GM12892 (cell line): ENCODE measurements at places on chromosomes 7 and 10.
A peak's percentile ranks its signal among the peaks of the same experiment; 100 is the strongest.

- no peak for DNase-seq
Observed at GRCh38 chr7:112537822-112538387, 57.1 kb downstream of the LSMEM1 start.

GRCh38 chr10:128744811-128745305 lies 618.6 kb upstream of the MKI67 start:
- no peak for DNase-seq

- DNase-seq = peak; percentile 44
Observed at GRCh38 chr10:101889256-101890210, 45.9 kb upstream of the KCNIP2 start.

DNA sequence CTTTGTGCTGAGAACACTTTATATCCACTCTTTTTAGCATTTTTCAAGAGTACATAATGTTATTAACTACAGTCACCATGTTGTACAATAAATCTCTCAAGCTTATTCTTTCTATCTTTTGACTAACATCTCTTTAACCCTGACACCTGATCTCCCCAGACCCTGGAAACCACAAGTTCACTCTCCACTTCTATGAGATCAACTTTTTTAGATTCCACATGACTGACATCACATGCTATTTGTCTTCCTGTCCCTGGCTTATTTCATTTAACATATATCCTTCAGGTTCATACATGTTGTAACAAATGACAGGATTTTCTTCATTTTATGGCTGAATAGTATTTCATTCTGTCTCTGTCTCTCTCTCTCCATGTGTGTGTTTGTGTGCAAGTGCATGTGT lies 15.5 kb downstream of the SLC13A1 start:
- DNase-seq = no peak

DNA sequence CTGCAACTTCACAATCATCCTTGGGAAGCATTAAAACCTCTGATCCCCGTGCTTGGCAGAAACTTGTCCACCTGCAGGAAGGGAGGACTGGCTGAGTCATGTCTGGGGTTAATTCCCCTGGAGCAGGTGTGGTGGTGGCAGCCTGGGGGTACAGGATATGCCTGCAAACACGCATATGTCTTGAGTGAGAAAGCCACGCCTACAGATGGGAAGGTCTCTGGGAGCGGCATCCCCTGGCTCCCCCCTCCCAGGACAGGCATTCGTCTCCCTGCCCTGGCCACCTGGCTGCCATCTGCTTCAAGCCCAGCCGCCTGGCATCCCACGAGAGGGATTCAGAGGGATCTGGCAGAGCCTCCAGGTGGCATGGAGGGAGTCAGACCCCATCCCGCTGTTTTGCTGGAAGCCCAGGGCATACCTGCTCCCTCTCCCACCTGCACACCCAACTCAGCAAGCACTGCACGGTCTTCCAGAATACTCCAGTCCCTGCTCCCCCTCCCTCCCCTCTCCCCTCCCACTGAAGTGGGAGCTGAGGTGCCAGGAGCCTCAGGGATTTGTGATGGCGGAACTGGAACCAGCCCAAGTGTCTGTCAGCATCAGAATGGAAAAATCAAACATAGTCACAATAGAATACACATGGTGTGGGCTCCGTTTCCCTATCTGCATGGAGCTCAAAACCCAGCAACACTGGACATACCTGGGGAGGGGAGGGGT lies 61.0 kb downstream of the CAMK2B start:
- DNase-seq = no peak

DNA sequence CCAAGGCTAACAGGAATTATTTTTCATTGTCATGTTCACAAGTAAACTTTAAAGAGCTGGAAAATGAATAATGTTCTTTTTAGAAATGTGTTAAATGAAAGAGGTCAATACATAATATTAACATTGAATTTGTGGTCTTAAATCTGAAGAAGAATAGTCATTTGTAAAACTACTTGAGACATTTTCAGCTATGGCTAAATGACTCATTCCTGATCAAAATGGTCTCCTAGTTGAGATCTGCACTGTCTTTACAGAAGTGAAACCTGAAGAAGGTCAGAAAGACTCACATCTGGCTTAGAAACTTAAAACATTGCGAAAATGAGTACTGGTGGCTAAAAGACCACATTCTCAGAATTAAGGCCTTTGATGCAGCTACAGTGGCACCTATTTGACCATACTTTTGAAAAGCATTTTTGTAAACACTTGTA lies 5.9 kb downstream of the PIK3CG start:
- peak; percentile 36 for DNase-seq

- DNase-seq = peak; percentile 30
Observed at GRCh38 chr7:28956608-28957063, 1.5 kb downstream of the TRIL start.

- no peak for DNase-seq
Observed at GRCh38 chr7:95921543-95921942, 149.2 kb downstream of the DYNC1I1 start.

DNA sequence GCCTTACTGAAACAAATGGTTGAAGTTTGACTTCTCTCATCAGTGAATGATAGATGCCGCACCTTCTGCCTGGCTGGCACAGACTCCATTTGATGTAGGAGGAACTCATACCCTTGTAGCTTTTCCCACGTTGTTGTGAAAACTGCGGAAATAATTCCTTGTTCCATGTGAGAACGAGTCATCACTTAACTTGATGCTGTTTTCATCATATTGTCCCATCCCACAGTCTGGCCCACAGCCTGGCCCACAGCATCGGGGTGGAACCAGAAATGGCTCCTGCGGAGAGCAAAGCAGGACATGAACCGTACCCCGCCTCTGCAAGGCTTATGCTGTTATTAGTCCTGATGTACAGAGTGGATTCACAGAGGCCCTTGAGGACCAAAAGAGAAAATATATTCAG lies 587.0 kb downstream of the SDK1 start:
- no peak for DNase-seq

- no peak for DNase-seq
Observed at GRCh38 chr7:32100407-32100907, 30.2 kb upstream of the PDE1C start.

DNA sequence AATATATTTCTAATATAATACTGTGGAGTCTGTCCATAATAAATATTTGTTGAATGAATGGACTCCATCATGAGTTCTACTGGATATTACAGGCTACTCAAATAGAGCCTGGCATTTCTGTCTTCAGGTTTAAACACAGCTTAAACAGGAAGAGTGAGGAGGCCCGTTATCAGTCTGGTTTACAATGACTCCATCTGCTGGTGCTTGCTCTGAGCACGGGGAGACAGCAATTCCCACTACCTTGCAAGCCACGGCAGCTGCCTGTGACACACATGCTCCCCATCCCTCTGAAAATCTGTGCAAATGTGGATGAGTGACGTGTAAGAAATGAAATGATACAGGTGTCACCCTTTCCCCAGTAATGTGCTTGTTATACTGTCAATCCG lies 293.5 kb upstream of the IMMP2L start:
- no peak for DNase-seq

GRCh38 chr10:96377816-96378294 lies 19.1 kb upstream of the OPALIN start:
- no peak for DNase-seq

GRCh38 chr10:16933783-16934182 lies 116.6 kb upstream of the RSU1 start:
- no peak for DNase-seq

GRCh38 chr10:91579329-91579985 lies 53.4 kb downstream of the PPP1R3C start:
- DNase-seq = no peak

DNA sequence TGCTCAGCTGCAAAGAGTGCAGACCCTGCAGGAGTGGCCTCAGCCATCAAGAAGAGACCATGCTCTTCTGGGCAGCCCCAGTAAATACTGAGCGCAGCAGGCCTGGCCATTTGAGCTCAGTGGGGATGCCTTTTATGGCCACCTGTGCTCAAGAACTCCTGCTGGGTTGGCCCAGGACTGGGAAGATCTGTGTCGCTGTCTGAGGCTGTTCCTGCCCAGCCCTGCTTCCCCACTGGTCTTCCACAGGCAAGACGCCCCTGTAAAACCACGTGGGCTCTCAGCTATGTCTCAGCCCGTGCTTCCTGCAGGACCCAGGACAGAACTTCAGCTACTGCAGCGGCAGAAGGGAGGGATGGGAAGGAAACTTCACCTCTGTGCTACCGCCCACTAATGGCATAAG lies 10.5 kb upstream of the PPIF start:
- no peak for DNase-seq

DNA sequence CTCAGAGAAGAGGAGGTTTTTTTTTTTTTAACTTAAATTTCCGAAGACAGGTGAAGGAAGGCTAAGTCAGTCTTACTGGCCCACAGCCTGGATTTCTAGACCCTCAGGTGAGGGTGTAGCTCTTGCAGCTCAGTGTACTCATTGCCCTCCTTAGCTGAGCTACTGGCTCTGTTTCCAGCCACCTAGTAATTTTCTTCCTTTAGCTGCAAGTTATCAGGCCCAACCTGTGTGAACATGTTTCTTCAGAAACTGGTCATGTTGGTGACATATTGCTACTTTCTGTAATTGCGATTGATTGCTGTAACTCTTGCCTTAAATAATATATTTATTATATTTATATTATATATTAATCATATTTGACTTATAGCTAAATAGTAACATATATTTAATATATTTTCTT lies 10.0 kb upstream of the TMEM229A start:
- no peak for DNase-seq

GRCh38 chr7:2487586-2488271 lies 11.5 kb upstream of the GRIFIN start:
- DNase-seq = no peak

DNA sequence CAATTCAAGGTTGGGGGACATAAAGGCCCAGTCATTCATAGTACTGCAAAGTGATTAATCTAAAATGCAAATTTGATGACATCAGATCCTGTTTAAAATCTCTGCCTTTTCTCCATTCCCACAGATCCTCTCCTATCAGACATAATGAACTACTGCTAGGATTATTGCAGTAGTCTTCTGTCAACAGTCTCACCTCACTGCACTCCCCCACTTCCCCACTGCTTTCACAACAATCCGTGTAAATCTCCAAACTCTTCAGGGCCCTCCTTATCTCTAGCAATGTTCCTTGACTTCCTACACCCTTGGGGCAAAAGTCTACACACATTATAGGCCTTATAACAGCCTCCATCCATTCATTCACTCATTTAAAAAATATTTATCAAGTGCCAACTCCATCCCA lies 112.4 kb downstream of the KBTBD2 start:
- no peak for DNase-seq

- no peak for DNase-seq
Observed at GRCh38 chr7:44678471-44679179, 70.0 kb upstream of the ZMIZ2 start.

DNA sequence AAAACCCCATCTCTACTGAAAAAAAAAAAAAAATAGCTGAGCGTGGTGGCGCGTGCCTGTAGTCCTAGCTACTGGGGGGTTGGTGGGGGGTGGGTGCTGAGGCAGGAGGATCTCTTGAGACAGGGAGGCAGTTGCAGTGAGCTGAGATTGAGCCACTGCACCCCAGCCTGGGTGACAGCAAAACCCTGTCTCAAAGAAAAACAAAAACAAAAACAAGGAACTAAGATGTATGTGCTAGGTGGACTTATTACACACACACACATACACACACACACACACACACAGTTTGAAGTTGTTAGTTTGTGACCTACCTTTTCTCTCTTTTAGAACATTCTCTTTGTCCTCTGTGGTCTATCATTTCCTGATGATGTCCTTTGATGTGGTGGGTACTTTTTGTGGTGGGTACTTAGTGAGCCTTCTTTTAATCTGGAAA lies 53.5 kb downstream of the EXOC6 start:
- no peak for DNase-seq

GRCh38 chr10:93175490-93175889 lies 101.8 kb downstream of the CYP26A1 start:
- DNase-seq = no peak

- no peak for DNase-seq
Observed at GRCh38 chr7:93055543-93056107, 62.2 kb downstream of the SAMD9 start.

DNA sequence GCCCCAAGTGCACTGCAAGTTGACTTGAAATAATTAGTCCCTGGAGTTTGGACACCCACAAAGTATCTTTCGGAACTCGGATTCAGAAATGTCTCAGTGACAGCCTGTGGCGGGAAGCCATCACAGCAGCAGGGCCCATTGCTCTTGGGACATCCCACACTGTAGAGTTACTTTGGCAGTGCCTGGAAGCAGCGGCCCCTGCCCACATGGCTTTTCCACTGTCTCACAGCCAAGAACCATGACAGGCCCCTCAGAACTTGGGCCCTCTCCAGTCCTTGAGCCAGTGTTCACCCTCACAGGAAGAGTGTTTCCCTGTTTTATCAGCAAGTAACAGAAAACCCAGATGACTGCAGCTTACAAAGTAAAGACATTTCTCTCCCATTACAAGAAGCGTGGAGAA lies 477.0 kb upstream of the GALNT17 start:
- DNase-seq = no peak

DNA sequence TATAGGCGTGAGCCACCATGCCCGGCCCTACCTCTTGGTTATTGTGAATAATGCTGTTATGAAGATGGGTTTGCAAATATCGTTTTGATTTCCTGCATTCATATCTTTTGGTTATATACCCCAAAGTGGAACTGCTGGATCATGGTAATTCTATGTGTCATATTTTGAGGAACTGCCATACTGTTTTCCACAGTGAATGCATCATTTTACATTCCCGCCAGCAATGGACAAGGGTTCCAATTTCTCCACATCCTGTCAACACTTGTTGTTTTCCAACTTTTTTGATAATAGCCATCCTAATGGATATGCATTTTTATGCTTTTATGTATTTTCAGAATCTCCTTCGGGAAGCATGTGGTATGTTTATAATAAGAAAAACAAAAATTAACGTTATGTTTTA lies 128.2 kb downstream of the KCNMA1 start:
- DNase-seq = no peak

- no peak for DNase-seq
Observed at GRCh38 chr7:47535035-47535703, 46.7 kb downstream of the TNS3 start.

DNA sequence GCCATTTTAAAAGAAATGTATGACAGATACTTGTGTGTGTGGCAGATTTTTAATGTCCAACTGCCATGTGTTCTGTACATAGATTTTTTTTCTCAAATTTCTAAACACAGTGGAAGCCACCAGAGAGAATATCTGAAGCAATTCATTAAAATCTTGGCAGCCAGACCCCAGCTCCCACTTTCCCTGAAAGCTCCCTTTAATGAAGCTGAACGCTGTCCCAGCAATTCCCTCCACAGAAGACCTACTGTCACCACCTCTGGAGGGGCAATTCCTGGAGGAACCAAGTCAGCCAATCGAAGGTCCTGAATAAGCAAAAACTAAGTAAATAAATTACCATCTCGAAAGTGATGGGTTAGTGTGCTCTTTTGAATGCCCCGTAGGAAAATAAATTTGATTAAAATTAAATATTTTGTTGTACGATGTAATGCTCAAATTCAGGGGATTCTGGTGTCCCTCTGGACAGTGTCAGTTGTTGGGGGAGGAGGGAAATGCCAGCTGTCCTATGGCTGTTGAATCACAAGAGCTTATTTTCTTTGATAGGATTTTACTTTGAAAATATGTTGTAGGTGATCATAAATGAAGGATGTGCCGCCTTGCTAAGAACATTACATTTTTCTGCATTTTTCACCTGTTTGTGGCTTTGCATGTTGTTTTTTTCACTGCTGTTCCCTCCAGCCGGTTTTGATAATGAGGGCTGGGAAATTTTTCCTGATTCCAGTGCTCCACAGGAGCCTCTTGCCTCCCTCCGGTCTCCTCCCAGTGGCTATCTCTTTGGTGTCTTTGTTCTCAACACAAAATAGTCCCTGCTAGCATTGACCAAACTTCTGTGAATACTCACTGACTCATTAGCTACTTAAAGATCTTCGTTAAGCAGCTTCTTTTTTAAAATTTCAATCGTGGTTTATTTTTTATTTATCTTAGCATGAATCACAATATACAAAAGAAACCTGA lies 9.2 kb upstream of the GSAP start:
- no peak for DNase-seq
